ENCODE measurements at places on chromosomes 12 and 14.

GRCh38 chr12:15839682-15840081, 42.5 kb upstream of the STRAP start:
- DNase-seq: no peak

GRCh38 chr12:81533054-81533453, 226.1 kb downstream of the PPFIA2 start:
- no peak for DNase-seq

DNA sequence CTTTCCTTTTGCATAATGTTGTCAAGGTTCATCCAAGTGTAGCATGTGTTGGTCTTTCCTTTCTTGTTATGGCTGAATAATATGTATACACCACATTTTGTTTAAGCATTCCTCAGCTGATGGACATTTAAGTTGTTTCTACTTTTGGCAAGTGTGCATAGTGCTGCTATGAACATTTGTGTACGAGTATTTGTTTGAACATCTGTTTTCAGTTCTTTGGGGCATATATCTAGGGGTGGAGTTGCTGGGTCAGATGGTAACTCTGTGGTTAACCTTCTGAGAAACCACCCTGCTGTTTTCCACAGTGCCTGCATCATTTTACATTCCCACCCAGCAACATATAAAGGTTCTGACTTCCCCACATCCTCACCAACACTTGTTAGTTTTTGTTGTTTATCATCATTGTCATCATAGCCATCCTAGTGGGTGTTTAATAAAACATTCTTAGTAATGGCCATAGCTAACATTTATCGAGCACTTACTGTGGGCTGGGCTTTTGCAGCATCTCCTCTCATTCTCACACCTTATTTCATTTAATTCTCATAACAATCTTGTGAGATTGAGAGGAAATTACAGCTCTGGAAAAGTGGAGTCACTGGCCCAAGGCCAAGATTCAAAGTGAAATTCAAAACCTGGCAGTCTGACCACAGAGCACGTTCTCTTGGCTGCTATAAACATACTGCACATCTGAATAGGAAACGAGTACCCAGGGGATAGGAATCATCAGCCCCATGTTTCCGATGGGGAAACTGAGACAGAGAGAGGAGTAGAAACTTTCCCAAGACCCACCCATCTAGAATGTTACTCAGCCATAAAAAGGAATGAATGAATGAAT, 193.6 kb downstream of the KSR2 start:
- DNase-seq: no peak

DNA sequence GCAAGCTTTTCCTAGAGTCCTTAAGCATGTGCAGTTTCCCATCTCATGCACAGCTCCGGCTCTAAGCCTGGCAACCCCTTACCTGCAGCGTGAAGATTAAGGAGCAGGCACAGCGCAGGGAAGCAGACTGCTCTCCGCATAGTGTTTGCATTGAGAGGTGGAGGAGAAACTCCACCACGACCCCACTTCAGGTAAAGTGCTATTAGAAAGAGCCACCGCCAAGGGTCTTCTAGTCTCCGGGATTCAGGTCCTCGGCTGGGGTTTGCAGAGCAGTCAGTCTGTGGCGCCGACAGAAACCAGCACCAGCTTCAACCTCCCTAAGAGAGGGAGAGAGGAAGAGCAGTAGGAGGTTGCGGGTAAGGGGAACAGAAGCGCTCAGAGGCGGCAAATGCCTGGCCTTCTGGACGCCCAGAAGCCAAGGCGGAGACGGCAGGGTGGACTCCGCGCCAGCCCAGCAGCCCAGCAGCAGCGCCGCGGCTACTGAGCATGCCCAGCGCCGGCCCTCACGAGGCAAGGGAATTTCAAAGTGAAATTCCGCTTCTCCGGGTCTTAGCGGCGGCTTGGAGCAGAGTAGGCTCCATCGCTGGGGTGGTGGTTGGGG, at the start of gene PTPRR:
PTPRR (minus strand) TSS at position 488 of the 601 bp plus-strand sequence; CDS start at position 140, 348 bp downstream.
- no peak for DNase-seq

- no peak for DNase-seq
These were observed 5.1 kb downstream of the PIANP start for GRCh38 chr12:6695313-6696045.

DNA sequence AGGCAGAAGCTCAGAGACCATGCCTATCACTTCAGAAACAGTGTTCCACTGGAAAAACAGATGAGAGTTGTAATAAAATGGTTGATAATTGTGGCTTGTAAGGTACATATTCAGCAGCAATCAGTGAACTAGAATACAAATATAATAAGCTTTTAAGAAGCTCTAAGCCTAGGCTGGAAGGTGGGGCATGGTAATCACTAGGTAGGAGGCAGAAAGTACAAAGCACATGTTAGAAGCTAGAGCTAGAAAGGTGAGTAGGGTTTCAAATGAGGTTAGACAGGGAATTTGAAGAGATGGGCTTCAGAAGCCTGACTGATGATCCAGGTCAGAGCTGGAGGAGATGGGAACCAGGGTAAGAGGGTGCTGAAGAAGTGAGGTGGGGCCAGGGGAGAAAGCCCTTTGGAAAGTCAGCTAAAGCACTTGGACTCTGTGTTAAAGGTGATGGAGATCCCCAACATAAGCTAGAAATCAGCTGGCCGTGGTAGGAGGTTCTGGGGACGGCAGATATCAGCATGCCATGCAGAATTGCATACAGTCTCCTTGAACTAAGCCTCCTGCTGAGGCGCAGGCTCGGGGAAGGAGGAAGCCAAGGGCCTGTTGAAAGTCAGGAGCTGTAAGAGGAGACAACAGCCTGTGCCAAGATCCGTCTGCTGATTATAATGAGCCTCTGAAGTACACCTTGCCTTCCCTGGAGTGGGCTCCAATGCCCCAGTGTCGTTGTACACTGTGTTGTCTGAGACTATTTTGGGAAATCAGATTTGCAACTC, 659.4 kb downstream of the BCL11B start:
- DNase-seq: no peak

Data from AG08396 (cell line).